Activated T-cell treated with anti-CD3 and anti-CD28 coated beads, Interleukin-2, amount 50 U/mL, for 72 hours (primary cell): ENCODE measurements at places on chromosomes 7 and 10.

- no peak for DNase-seq
These were observed 23.4 kb downstream of the JAZF1 start for GRCh38 chr7:28157076-28157745.

GRCh38 chr10:96998329-96998888 lies 166.3 kb downstream of the LCOR start:
- no peak for DNase-seq

DNA sequence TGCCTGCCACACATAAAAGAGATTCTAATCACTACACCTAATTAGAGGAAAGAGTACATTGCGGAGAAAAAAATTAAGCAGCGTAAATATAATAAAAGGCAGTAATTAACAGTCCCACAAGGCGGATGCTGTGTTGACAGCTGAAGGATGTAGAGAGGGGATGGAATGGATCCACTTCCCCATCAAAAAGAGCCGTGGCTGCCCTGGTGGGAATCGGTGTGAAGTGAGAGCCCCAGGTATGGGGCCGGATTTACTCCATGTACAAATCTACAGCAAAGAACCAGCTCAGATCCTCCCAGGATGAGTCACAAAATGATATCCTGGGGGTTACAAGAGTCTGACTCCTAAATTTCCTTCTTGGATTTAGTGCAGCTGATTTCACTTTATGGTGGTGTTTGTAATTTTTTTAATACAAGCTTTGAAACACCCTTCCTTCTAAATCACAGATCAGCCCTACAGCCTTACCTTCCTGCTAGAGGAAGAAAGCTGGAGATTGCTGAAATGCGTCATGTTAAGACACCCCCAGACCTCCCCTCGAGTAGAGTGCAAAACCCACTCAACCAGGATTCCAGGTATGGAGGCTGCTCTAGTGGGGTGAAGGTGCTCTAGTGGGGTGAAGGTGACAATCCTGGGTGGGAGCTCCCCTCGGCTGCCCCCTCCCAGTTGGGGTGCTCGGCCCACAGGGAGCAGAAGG lies 398.4 kb downstream of the PLXNA4 start:
- no peak for DNase-seq

GRCh38 chr7:100563809-100564400 lies 9.8 kb downstream of the SAP25 start:
- DNase-seq = peak; percentile 83

DNA sequence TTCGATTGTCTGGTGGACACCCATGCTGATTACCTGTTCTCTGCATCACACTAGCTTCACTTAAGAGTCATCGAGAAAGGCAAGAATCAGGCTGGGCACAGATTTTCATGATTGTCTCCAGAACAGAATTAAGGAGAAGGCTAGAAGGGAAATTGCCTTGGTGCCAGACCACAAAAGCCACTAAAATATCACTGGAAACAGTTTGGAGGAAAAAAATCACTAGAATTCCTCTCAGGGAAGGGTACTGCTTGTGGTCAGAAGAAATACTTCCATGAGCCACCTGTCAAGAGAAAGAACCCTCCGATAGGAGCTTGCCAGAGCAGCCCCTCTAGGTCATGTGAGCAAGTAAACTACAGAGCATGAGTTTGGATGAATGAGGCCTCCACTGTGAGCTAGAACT lies 269.3 kb upstream of the TEX47 start:
- DNase-seq = no peak

GRCh38 chr10:7957591-7957990 lies 96.9 kb upstream of the GATA3 start:
- DNase-seq = no peak

DNA sequence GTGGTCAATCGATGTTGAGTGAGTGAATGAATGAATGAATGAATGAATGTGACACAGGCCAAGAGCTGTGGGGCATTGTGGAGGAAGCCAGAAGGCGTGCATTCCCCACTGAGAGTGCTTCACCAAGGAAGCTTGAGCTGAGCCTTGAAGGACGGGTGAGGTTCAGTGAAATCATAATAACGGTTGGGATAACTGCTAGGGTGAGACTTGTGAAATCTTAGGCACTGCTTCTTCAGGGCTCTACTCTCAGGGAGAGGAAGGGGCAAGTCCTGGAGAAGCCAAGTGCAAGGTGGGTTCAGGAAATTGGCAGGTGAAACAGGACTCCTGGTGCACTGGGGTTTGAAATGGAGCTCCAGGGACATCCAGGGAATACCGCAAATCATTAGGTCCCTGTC lies 23.7 kb upstream of the PRKAG2 start:
- DNase-seq = no peak
